ENCODE measurements at places on chromosomes 16 and 17. TPM values are rescaled to one million over a fixed set of nuclear protein-coding genes. Genes with fewer than 3 reads are reported as not detected.
A peak's percentile ranks its signal among the peaks of the same experiment; 100 is the strongest.

PDIA2 gene
- 1.4 TPM for total RNA-seq

TMEM114 gene
- not detected for total RNA-seq

CA10 gene
- 0.27 TPM for total RNA-seq

ZNF213 gene
- total RNA-seq: 20.4 TPM

SULT1A4 gene
- total RNA-seq: 32.0 TPM

OR4D1 gene
- not detected for total RNA-seq

CD300LF gene
- total RNA-seq: 1.1 TPM

ORMDL3 gene
- 57.2 TPM for total RNA-seq

SSTR5 gene
- 0.24 TPM for total RNA-seq

GRCh38 chr17:40023590-40024292 lies 8.5 kb downstream of the CSF3 start:
- DNase-seq: peak; percentile 92

GRCh38 chr16:82183004-82183397 lies 13.0 kb upstream of the MPHOSPH6 start:
- no peak for DNase-seq

DNA sequence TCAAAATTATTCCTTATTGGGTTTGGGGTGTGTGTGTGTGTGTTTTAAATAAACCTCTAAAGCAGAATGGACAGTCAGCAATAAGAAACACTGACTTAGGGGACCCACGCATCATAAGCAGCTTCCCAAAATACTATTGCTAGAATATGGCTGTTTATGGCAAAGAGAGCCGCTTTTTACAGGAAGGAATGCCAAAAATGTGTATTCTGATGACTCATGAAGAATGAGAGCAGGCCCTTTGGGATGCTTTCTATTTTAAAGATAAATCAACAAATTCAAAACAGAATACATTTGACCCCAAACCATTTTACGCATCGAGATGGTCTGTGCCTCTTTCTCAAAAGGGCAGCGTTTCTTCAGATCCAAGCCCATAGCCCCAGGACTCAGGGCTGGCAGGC lies 37.5 kb downstream of the ARHGAP17 start:
- DNase-seq: no peak

GRCh38 chr17:57312242-57312641 lies 55.9 kb downstream of the MSI2 start:
- no peak for DNase-seq

DNA sequence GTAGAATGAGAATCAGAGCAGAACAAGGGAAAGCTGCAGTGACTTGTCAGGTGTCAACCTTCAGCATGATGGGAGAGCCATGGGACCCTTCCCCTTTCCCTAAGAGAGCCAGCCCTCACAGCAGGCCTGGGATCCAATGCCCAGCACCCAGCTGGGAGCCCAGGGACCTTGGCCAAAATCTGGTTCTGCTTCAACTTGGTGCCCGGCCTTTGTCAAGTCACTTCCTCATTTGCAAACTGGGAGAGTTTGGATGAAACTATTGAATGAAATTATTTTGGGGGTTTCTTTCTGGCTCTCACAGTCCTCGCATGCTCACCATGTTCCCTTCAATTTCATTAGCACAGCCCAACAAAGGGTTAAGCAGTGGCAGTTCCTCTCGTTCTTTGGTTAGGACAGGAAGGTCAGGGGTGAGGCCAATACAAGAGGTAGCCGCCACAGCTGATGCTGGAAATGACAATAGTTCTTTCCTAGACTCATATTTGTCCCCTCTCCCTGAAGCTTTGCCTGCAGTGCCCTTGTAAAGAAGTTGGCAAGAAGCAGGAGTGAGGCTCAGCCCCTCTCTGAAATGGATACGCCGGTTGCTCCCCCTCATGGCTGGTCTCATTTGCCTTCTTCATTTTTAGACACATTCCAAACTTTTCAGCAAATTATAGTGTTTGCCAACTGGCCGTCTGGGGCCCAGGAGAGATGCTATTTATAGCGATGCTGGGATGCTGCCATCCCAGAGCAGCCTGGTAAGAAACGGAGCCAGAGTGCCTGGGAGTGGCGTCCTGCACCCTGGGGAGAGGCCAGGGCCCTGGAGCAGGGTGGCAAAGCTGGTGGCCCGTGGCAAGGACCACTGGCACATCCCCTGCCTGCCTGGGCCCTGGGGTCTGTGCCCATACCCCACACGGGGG lies 34.5 kb upstream of the MEOX1 start:
- no peak for DNase-seq

DNA sequence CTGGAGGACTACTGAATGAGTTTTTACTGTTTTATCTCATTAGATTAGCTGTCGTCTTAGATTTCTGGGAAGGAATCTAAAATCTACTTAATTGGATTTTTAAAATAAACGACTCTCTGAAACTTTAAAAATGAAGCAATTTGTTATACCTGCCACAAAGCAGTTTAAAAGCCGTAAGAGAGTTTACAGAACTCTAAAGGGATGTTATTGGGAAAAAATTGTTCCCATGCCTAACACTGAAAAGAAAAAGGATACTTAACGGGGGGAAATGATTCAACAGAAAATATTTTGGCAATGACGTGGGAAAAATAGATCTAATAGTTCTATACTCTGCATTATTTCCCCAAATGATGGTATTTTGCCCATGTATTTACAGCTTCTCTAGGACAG lies 27.0 kb downstream of the ARHGAP17 start:
- no peak for DNase-seq

DNA sequence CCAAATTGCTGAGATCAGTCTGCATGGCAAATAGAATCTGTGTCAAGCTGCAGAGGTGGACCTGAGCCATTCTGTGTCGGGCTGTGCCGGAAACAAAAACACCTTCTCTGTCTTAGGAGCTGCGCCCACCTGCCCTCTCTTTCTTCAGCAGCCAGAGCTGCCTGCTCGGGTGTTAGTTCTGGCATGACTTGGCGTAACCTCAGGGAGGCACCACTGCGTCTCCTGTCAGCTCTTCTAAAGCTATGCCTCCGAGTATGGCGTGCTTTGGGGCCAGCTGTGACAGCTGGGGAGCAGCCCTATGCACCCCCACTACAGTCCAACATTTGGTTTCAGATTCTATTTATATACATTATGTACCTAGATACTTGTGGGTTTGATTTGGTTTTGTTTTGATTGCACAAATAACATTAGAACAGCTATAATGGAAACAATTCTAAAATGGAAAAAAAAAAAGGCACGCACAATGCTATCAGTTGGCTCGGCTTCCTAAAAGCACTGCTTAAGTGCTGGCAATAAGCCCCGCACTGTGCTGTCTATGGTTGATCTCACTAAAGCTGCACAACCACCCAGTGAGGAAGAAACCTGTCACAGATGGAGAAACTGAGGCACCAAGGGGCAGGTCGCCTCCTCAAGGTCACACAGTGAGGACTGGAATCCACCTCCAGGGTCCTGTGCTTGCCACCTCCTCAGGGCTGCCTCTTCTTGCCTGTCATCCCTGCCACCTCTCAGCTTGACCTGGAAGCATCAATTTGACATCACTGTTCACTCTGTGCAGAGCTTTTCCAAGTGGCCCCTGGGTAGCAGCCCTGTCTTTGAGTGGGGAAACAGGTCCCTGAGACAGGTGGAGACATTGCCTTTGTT lies 18.7 kb upstream of the ADGRG1 start:
- DNase-seq: peak; percentile 19

DNA sequence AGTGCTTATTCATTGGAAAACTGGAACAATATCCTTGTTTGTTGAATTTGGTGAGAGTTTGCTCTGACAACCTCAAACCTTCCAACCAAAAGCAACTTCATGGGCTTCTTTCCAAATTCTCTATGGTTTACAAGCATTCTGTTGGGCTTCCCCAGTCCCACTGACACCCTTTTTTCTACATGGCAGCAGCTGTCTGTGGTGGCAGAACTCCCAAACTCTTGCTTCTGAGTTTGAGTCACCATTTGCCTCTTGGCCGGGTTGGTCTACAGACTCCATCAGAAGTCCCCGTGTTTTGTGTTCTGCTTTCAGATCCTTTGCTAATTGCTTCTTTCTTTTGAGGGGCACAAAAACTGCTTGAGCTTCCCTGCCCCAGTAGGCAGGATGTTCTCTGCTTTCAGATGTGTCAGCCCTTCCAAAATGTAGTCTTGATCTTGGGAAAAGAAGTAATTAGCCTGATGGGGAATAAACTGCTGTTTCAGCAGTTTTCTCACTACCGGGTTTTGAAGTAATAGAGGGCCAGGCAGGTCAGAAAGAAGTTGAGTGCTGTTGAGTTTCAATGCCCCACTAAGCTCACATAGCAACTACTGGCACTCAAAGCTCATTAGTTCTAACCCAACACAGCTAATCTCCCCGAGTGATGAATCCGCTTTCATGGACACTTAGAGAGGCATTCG lies 80.7 kb downstream of the HS3ST3A1 start:
- DNase-seq: peak; percentile 18

DNA sequence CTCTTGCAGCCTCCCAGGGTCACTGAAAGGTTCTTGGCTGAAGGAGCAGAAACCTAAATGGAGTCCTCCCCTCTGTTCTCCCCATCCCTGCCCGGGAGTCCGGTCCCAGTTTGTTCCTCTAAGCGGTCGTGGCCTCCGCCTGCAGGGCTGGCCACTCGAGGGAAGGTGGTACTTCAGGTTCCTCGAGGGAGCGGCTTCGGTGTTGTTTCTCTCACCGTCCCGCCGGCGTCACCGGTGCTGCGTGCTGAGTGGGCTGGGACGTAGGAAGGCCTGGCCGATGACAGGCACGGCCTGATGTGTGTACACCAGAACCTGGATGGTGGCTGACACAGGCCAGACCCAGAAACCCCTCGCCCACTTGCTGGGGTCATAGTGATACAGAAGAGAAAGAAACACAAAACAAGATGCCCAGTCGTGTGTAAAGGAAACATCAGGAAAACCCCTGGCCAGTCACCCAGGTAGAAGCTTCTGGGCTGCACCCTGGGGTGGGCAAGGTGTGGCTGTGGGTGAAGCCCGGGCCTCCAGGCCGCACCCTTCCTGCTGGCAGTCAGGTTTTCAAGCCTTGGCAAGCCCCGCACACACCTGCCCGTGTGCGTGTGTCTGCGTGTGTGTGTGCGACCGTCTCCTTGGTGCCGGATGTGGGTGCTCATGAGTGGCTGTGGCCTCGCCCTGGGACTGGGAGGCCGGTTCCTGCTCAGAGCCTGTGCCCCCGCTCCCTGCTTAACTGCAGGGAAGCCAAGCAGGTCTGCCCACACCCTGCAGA lies 52.0 kb downstream of the BAIAP2 start:
- DNase-seq: peak; percentile 58

GRCh38 chr16:55357241-55357640 lies 33.2 kb downstream of the IRX6 start:
- no peak for DNase-seq

GRCh38 chr16:81067166-81067565 lies 9.9 kb downstream of the C16orf46 start:
- DNase-seq: no peak

- no peak for DNase-seq
Measured at GRCh38 chr16:88983165-88983564, 6.2 kb upstream of the CBFA2T3 start.

DNA sequence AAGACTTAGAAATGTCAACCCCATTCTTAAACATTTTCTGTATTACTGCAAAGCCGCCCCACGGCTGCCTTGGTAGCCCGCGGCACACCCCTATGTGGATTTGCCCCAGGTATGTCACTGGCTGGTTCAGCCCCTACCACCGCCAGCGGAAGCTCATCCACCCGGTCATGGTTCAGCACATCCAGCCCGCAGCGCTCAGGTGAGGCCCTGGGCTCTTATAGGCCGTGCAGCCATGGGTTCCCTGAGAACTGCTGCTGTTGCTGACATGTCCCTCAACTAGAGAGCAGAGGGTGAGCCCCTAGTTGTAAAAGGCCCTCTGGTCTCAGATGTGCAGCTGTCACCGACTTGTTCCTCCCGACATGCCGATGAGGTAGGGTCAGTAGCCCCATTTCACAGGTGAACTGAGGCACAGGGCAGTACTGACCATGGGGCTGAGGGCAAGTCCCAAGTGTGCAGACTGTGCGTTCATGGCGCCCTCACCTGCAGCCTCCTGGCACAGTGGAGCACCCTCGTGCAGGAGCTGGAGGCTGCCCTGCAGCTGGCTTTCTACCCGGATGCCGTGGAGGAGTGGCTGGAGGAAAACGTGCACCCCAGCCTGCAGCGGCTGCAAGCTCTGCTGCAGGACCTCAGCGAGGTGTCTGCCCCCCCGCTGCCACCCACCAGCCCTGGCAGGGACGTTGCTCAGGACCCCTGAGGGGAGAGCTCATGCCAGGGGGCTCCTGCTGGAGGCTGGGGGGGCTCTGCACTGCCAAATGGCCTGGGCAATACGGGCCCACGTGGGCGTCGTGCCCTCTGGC lies 8.7 kb downstream of the CYBC1 start:
- no peak for DNase-seq

DNA sequence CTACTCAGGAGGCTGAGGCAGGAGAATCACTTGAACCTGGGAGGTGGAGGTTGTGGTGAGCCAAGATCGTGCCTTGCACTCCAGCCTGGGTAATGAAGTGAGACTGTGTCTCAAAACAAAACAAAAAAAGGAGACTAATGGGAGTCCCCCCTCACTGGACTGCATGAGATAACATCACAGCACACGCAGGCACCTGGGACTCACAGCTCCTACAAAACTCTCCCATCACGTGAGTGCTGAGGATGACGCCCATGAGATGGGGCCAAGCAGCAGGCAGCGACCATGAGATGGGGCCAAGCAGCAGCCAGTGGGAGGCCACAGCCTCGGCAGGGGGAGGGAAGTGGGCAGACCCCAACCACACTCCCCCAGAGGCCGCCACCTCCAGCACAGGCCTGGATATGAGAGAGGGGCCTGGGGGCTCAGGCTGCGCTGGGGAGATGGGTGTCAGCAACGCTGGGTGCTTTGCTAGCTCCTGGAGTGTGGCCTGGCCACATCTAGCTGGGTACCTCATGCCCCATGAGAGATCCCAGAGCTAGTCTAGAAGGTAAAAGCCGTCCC lies 15.4 kb downstream of the DNAAF8 start:
- no peak for DNase-seq
